Fibroblast of skin of back (primary cell): ENCODE measurements at places on chromosomes 3 and 15.

DNA sequence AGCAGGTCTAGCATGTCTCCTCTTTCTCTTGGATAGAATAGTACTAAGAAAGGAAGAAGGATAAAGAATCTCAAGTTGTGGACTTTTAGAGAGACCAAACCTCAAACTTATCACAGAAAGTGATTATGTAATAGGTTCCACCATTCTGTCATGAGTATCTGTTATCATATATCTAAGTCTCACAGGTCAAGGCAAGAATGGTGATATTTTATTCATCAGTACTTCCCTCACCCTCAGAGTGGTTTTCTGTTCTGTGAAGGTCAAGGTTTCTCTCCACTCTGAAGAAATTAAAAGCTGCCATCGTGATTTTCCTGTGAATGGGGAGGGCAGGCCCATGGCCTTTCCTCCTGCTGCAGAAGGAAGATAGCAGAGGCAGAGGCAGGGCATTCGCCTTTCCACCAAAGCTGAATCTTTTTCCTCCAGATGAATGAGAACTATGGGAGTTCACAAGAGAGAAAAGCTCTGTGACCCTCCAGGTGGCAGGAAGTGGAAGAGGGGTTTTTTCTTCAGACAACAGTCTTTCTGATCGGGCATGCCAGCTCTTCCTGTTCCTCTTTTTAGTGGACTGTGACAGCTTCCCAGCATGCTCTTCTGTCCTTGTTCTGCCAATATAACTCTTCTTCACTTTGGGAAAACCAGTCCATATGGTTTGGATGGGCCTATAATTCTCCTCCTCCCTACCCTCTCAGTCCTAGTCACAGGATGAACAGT is 37.1 kb upstream of the CCK start:
- DNase-seq: no peak

DNA sequence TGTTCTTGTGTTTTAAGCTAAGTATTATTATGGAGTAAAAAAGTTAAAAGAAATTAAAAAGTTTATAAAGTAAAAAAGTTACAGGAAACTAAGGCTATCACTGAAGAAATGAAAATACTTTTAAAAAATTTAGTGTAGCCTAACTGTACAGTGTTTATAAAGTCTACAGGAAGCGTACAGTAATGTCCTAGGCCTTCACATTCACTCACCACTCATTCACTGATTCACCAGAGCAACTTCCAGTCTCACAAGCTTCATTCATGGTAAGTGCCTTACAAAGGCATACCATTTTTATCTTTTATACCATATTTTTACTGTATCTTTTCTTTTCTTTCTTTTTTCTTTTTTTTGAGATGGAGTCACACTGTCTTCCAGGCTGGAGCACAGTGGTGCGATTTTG is 40.7 kb upstream of the SCN5A start:
- peak; percentile 4 for DNase-seq

- DNase-seq: no peak
Observed at GRCh38 chr15:86502301-86502700, 422.6 kb downstream of the AGBL1 start.

DNA sequence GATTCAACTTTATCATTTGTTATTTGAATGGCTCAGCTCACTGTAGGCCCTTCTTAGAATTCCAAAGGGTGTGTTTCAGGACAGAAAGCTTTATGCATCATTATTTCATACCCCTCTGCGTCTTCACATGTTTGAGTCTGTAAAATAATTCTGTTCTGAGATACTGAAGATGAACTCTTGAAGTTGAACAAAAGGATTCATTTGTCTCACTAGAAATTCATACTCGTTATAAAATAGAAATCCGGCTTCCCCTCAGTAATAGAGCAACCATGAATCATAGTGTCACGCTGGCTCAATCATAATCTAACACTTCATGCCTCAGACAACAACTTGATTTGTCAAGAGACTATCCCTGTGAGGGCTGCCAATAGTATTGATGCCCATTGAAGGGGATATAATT is 1015.4 kb upstream of the SEMA6D start:
- no peak for DNase-seq

GRCh38 chr15:70596354-70597055 is 166.9 kb downstream of the UACA start:
- DNase-seq: peak; percentile 91

DNA sequence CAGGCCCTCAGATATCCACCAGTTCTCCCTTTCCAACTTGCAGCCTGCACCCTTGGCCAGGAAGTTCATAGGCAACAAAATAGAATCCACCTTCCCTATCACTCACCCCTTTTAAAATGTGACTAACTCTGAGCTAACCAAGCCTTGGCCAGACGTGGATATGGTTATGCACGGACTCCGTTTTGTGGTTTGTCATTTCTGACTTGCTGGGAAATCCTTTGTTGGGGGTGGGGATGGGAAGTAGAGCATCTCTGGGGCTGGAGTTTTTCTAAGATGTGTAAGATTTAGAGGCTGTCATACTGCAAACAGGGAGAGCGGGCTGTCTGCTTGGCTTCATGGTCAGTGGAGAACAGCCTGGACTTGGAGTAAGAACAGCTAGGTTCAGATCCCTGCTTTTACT is 62.6 kb downstream of the SMAD3 start:
- peak; percentile 99 for DNase-seq

DNA sequence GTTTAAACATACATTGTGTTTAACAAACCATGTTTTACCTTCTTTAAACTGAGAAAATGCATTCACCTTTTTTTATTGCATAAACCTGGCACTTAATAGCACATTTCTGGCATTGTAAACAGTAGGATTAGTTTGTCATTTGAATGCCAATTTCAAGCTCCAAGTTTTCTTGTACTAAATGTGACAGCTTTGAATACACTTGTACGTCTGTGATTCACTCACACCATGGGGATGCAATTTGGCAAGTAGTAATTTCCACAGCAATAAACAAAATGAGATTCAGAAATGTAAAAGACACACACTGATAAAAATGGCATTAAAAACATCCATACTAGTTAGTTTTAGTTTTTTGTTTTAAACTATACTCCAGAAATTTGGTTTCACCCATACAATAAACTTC is 598.9 kb downstream of the SI start:
- no peak for DNase-seq
